Stimulated activated CD4-positive, alpha-beta T cell treated with anti-CD3 and anti-CD28 coated beads, Interleukin-1b, Interleukin-23, amount 100 ng/mL, for 48 hours (primary cell): ENCODE measurements at places on chromosomes 5 and 9.

GRCh38 chr5:125093776-125094175 lies 347.3 kb upstream of the ZNF608 start:
- DNase-seq, result no peak

GRCh38 chr9:82722051-82722450 lies 340.9 kb downstream of the RASEF start:
- no peak for DNase-seq

GRCh38 chr5:78912085-78912771 lies 72.9 kb downstream of the ARSB start:
- DNase-seq, result no peak

- DNase-seq, result peak; percentile 66
Measured at GRCh38 chr5:1111727-1112289, at the start of gene SLC12A7. TSS of gene SLC12A7 (minus strand) at chr5:1112063. CDS start at chr5:1111991, 72 bp downstream.

DNA sequence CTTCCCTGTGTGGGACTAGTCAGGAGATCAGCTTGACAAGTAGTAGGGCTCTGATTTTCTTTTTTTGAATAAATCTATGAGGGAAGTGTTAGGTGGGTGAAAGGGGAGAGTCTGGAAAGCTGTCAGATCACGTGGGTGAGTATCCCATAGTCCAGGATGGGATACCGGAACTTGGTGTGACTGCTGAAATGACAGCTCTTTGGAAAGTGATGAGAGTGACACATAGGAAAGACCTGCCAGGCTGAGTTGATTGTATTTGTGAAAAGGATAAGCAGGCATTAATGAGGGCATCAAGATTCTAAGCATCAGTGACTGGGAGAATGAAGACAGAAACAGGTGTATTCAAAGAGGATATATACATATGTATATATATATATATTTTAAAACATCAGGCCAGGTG lies 35.6 kb downstream of the ACTBL2 start:
- DNase-seq, result no peak

GRCh38 chr5:53035868-53036381 lies 46.8 kb downstream of the ITGA2 start:
- no peak for DNase-seq

DNA sequence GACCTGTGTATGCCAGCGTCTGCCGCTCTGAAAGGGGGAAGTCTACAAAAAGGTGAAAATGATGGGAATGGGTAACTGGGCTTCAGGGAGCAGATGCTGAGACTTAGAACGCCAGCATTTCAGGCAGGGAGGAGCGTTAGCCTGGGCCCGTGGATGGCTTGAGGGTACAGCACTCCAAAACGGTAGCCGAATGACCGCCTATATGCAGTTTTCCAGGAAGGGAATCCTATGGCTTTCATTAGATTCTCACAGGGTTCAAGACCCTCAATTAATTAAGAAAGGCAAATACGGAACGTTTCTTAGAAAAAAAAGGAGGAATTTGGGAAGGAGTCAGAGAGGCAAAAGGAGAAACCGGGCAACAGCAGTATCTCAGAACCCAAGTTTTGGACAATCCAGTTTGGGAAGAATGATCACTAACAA lies 639 bp downstream of the AMACR start:
- no peak for DNase-seq

DNA sequence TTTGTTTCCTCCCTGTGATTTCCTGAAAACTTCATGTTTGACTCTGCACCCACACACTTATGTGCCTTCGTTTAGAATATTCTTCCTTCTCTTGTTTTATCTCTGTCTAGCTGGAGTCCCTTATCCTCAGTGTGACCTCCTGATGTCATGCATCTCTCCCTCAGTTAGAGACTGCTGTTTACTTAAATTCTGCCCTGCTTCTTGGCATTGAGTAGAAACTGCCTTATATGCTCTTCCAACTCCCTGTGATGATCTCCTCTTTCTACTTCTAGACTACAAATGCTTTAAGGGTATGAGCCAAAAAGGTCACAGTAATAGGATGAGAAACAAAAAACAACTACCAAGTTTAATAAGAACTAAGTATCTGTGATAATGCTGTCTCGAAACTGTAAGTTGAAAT lies 12.2 kb downstream of the FGF10 start:
- no peak for DNase-seq

DNA sequence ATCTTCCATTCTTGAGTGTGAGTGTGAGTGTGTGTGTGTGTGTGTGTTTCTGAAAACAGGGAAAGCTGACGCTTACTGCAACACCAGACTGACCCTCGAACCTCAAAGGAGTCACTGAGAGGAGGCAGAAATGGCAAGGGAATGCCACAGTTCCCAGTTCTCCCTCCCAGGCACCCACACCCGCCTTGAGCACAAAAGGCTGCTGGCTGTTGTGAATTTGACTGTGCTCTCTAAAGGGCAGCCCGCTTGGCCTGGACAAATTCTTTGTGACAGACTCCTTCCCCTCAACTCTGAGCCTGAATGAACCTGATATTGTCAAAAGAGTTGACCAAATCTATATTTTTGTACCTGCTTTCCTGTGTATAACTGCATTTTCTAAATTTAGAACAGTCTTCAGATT lies 245.7 kb upstream of the IRX2 start:
- DNase-seq, result no peak

GRCh38 chr9:19781240-19781639 lies 7.6 kb downstream of the SLC24A2 start:
- no peak for DNase-seq

- no peak for DNase-seq
Measured at GRCh38 chr5:77437194-77437593, 54.9 kb downstream of the WDR41 start.

DNA sequence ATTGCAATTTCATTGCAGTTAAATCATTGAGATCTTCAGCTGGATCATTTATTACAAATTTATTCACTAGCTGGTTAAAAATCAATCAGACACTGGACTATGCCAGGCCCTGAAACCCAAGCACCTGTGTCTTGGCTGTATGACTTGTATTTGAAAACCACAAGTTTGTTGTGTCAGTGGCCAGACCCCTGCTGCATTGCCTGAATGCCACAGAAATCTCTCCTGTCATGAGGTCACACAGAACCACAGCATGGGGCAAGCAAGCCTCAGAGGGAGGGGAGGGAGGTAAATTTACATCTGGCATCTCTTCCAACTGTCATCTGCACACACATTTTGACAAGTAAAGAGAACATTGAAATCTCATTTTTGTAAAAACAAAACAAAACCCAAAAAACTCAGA lies 90.0 kb downstream of the ARRDC3 start:
- no peak for DNase-seq

- peak; percentile 56 for DNase-seq
Measured at GRCh38 chr9:132486706-132487350, 76.8 kb downstream of the CFAP77 start.

- DNase-seq, result no peak
Measured at GRCh38 chr5:168876419-168876818, 297.3 kb upstream of the PANK3 start.

DNA sequence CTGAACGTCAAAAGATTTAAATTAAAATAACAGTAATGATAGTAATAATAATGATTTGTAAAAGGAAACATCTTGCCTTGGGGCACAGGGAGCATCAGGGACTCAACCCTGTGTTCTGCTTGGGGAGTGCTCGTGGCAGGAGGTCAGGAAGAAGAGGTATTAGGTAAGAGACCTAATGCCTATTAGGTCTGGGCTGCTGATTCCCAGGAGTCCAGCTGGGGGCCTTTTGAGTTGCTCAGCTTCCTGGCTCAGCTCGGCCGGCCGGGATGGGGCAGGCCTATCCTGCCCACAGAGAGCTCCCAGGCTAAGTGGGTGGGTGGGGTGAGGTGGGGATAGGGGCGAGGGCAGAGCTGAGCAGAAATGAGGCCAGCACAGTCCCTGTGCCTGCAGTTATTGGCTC lies 17.5 kb downstream of the LMX1B start:
- DNase-seq, result no peak

- no peak for DNase-seq
Measured at GRCh38 chr9:23707249-23707648, 118.8 kb downstream of the ELAVL2 start.

- DNase-seq, result no peak
Measured at GRCh38 chr5:178477802-178478201, 112.4 kb downstream of the COL23A1 start.

DNA sequence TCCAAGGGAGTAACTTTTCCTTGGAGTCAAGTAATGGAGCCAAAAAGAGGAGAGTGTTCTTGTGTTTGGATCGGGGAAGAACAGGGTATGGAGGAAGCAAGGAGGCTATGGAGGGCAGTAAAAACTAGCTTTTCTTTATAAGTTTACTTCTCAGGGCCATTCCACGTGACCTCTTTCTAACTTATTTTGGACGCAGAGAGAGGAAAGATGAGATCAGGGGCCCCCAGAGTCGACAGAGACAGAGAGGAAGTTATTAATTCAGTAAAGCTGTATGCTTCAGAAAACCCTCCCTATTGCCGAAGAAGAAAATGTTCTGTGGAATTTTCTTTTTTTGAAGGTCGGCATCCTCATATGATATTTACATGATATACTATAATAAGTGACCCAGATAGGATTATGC lies 233.8 kb upstream of the MPDZ start:
- no peak for DNase-seq

GRCh38 chr5:73106335-73106734 lies 14.0 kb upstream of the TMEM171 start:
- DNase-seq, result no peak

- peak; percentile 82 for DNase-seq
Measured at GRCh38 chr5:138641547-138642298, 66.5 kb upstream of the HSPA9 start.

DNA sequence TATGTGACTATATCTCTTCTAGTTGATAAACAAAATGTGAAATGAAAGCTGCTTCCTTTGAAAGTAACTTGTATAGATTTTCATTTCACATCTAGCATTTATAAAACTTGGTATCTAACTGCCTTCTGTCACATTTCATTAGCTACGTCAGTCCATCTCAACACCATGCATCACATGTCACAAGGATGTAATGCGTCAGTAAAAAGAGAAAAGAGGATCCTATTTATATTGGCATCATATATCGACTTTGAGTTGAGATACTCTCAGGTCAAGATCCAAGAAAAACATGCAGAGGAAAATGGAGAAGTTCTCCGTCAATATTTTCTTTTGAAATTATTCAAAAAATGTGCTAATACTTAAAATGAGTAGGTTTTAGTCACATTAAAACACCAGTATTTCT lies 1211.2 kb downstream of the EFNA5 start:
- no peak for DNase-seq

DNA sequence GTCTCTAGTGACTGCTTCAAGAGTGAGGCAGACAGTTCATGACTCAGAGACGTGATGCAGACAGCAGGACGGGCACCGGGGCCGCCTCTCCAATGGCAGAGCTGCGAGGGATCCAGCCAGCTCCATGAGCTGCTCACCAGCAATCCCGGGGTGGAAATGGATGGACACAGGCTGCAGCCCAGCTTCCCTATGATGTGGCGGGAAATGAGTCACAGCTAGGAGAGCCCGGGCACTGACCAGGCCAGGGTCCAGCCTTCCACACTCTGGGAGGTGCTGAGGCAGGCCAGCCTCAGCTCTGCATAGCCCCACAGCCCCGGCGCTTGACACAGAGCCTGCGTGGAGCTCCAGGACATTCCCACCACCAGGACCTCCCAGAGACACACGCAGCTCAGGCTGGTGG lies 244.8 kb upstream of the IRX2 start:
- DNase-seq, result no peak

- no peak for DNase-seq
Measured at GRCh38 chr9:22116758-22117157, 107.7 kb upstream of the CDKN2B start.

GRCh38 chr5:27502236-27502635 lies 463.9 kb upstream of the CDH9 start:
- no peak for DNase-seq

DNA sequence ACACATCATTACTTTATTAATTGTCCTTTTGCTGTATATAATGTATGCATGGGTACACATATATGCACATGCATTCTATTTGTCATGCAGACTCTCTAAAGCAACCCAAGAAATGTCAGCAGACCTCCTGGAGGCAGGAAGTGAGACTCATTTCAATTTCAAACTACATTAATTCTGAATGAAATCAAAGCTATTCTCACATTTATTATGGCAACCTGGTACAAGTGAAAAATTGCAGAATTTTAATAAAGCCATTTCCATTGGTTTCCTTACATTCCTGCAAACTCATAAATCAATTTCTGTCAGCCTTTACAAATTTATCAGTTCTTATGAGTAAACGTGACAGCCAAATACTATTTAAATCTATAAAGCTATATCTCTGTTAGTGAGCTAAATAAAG lies 430.4 kb upstream of the NUDT12 start:
- no peak for DNase-seq

- DNase-seq, result no peak
Measured at GRCh38 chr5:36605241-36605640, 1.2 kb upstream of the SLC1A3 start.

DNA sequence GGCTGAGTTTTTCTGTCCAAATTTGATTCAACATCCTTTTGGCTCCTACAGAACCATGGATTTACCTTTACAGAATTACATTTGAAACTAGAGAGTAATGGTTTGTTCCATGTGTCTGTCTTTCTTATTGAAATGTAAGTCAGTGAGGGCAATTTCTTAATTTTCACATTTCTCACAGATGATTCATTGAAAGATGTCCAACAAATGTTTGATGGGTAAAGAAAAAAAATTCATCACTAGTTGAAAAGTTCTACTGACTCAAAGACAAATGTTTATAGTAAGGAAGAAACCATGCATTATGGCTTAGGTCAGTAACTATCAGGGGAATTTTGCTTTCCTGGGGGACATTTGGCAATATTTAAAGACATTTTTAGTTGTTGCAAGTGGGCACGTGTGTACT lies 131.6 kb upstream of the TRPM3 start:
- no peak for DNase-seq

GRCh38 chr5:36734422-36734821 lies 128.0 kb downstream of the SLC1A3 start:
- DNase-seq, result no peak

GRCh38 chr9:27572918-27573633 lies at the start of gene C9orf72:
TSS of gene C9orf72 (minus strand) at chr9:27573481. CDS start at chr9:27567120, 6,361 bp downstream.
- peak; percentile 86 for DNase-seq

- no peak for DNase-seq
Measured at GRCh38 chr9:120256146-120256545, 323.8 kb downstream of the CDK5RAP2 start.

- no peak for DNase-seq
Measured at GRCh38 chr5:176540956-176541337, 3.7 kb upstream of the RNF44 start.

DNA sequence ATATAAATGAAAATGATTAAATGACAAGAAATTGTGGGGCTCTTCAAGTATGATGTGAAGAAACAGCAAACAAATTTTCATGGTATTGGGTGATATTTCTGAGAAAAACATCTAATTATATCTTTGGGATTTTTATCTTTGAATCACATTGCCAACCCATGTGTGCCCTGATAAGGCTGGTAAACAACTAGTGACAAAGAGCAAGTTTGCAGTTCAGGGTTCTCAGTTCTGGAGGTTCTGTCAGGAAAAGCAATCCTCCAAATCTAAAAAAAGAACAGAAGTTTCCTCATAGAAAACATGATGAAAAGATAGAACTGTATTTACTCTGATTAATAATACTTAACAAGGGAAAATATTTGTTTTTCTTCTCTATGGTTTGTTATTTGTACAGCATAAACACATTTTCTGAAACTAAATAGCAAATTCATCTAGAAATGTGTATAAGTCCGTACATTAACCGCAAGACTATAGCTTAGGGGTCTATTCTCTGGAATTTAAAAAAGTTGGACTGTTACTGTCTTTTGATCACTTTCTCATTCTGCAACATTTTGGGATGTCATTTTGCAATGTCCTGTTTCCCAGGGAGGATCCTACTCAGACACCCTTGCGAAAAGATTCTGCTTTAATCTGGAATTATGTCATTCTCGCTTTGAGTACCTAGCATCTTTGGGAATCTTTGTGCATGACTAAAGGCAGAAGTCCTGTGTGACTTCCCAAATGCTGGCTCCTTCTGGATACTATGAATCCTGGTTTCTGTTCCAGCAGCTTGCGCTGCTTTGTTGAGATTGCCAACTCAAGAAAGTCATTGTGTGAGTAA lies 308.5 kb downstream of the ADGRV1 start:
- DNase-seq, result no peak
